CD4-positive, CD25-positive, alpha-beta regulatory T cell (primary cell): ENCODE measurements at places on chromosomes 5 and 9. TPM values are rescaled to one million over a fixed set of nuclear protein-coding genes. Genes with fewer than 3 reads are reported as not detected.

GRCh38 chr9:127917603-127918002 lies 762 bp upstream of the ST6GALNAC4 start:
- no peak for DNase-seq

DNA sequence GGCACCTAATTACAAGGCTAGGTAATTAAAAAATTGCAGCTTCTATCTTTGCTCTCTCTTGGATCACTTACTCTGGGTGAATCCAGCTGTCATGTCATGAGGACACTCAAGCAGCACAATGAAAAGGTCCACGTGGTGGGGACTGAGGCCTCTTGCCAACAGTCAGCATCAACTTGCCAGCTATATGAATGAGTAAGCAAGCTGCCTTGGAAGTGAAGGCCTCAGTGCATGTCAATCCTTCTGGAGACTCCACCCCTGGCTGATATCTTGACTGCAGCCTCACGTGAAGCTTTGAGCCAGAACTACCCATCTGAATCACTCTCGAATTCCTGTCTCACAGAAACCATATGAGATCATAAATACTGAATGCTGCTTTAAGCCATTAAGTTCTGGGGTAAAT lies 140.5 kb downstream of the SNX18 start:
- no peak for DNase-seq

DNA sequence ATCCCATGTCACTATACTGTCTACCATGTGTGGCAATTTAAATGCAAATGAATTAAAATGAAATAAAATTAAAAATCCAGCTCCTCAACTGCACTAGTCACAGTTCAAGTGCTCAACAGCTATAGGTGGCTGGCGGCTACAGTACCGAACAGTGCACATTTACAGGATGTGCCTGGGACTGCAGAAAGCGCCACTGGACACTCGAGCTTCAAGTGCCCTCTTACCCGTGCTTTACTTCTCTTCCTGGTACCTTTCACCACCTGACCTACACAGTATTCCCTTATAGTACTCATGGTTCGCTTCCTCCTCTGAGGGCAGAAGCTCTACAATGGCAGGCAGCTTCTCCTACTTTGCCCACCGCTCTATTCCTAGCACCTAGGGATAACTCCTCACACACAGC lies 166.6 kb downstream of the FANCC start:
- no peak for DNase-seq

Gene MCIDAS
- not detected for total RNA-seq

Gene TRPM6
- total RNA-seq, result 0.17 TPM
